SJSA1 (cell line): ENCODE measurements at places on chromosomes 12 and 14. TPM values are rescaled to one million over a fixed set of nuclear protein-coding genes. Genes with fewer than 3 reads are reported as not detected.

PEBP1 gene
- 243 and 309 TPM in 2 replicates for total RNA-seq

KLRD1 gene
- 0.08 TPM in 1 of 2 replicates, not detected in the other for total RNA-seq

SERPINA6 gene
- not detected in 2 replicates for total RNA-seq

CMAS gene
- 30.8 and 40.4 TPM in 2 replicates for total RNA-seq

NOC4L gene
- 10.1 and 11.9 TPM in 2 replicates for total RNA-seq

NELL2 gene
- total RNA-seq: not detected in 2 replicates

RSRC2 gene
- total RNA-seq: 60.8 and 77.4 TPM in 2 replicates

HHIPL1 gene
- 0.42 TPM in 1 of 2 replicates, not detected in the other for total RNA-seq

UBC gene
- total RNA-seq: 966 and 1,026 TPM in 2 replicates

OTOGL gene
- total RNA-seq: 0.08 and 0.50 TPM in 2 replicates

MIPOL1 gene
- 9.7 and 23.7 TPM in 2 replicates for total RNA-seq

E2F7 gene
- total RNA-seq: 11.6 and 22.1 TPM in 2 replicates

RERG gene
- total RNA-seq: not detected in 2 replicates

PTCSC3 gene
- total RNA-seq: not detected in 2 replicates

SERPINA12 gene
- total RNA-seq: not detected in 2 replicates

ERP27 gene
- not detected in 2 replicates for total RNA-seq

KRT81 gene
- total RNA-seq: 0.13 TPM in 1 of 2 replicates, not detected in the other

DNAJC22 gene
- 6.3 and 9.6 TPM in 2 replicates for total RNA-seq

TAS2R20 gene
- total RNA-seq: 1.1 TPM in 1 of 2 replicates, not detected in the other

NDRG2 gene
- total RNA-seq: 0.08 TPM in 1 of 2 replicates, not detected in the other

KLRK1 gene
- not detected in 2 replicates for total RNA-seq

WIF1 gene
- total RNA-seq: not detected in 2 replicates

NUAK1 gene
- total RNA-seq: 48.9 and 60.6 TPM in 2 replicates

TMEM119 gene
- 225 and 311 TPM in 2 replicates for total RNA-seq

SPPL3 gene
- 3.8 and 4.5 TPM in 2 replicates for total RNA-seq

DRAM1 gene
- 12.4 and 13.2 TPM in 2 replicates for total RNA-seq

CLEC2D gene
- total RNA-seq: 3.4 and 6.9 TPM in 2 replicates

SLC25A21 gene
- 1.2 and 2.6 TPM in 2 replicates for total RNA-seq

TRIM9 gene
- total RNA-seq: 0.16 TPM in 1 of 2 replicates, not detected in the other

SIX6 gene
- not detected in 2 replicates for total RNA-seq

CDCA3 gene
- total RNA-seq: 143 and 156 TPM in 2 replicates

IFI27L1 gene
- total RNA-seq: 23.3 and 26.0 TPM in 2 replicates

RD3L gene
- not detected in 2 replicates for total RNA-seq

PLEKHG7 gene
- not detected in 2 replicates for total RNA-seq

STYK1 gene
- 5.9 and 6.3 TPM in 2 replicates for total RNA-seq

TPH2 gene
- total RNA-seq: 0.11 TPM in 1 of 2 replicates, not detected in the other

KRT73 gene
- not detected in 2 replicates for total RNA-seq

BCL2L14 gene
- total RNA-seq: not detected in 2 replicates

LRRK2 gene
- 0.11 and 0.31 TPM in 2 replicates for total RNA-seq

PAH gene
- total RNA-seq: not detected in 2 replicates

PRKAB1 gene
- total RNA-seq: 9.3 and 11.7 TPM in 2 replicates

OLR1 gene
- 18.2 and 32.4 TPM in 2 replicates for total RNA-seq

SOAT2 gene
- not detected in 2 replicates for total RNA-seq

FOXA1 gene
- 0.87 TPM in 1 of 2 replicates, not detected in the other for total RNA-seq

TSHR gene
- total RNA-seq: not detected in 2 replicates

MAP3K9 gene
- total RNA-seq: 0.22 and 0.68 TPM in 2 replicates

TMTC2 gene
- total RNA-seq: 0.13 and 0.19 TPM in 2 replicates

DBX2 gene
- total RNA-seq: not detected in 2 replicates

SPIC gene
- not detected in 2 replicates for total RNA-seq

PCED1B gene
- 0.39 and 13.1 TPM in 2 replicates for total RNA-seq

IL26 gene
- total RNA-seq: not detected in 2 replicates
